ENCODE measurements at places on chromosomes 3 and 15.

DNA sequence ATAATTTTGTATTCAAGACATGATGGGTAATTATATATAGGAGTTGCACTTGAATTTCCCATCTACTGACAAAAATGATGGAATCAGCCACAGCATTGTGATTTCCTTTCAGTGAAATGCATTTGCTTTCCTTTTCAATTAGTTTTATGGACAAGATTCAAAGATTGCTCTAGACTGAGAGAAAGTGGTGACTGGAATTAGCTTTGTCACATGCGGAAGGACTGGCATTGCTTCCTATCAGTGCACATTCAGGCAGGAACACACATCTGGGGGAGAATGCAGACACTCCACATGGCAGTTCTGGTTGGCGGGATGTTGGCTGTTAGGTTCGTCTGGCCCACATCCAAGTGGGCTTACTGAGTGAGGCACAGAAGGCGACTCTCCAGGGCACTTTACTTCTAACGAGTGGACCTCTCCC lies 399.3 kb upstream of the RGMA start:
- no peak for DNase-seq

DNA sequence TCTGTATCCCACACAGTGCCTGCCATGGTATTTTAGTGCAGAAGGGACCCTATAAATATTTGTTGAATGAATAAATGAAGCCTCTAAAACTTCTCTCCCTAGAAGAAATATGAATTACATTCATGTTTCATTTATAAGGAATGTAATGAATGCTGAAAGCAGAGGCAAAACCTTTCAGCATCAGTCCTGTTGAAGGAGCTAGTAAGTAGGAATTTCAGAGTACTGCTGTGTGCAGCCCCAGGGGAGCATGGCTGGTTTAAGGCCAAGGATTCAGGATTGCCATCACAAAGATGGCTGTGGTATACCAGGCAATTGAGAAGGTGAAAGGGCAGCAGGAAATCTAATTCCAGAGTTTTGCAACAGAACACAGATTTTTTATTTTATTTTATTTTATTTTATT lies 1131.4 kb downstream of the IGSF11 start:
- no peak for DNase-seq

DNA sequence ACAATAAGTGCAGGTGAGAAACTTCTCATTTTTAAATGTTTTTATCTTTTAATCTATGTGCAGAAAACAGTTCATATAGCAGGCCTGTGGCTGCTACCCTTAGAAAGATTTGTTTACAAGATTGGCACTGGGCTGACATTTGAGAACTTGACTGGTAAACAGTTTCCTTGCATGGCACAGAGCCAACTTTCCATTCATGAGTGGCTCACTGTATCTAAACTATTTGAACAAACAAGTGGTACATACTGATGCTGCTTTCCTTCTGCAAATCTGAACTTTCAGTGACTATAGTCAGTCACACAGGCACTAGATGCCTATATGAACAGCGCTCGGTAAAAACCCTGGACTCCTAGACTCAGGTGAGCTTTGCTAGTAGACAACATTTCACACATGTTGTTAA lies 6.3 kb upstream of the GTPBP8 start:
- DNase-seq, result no peak

GRCh38 chr15:79102595-79102994 lies 12.0 kb upstream of the RASGRF1 start:
- no peak for DNase-seq

GRCh38 chr15:41596972-41597371 lies 38.0 kb downstream of the TYRO3 start:
- no peak for DNase-seq

DNA sequence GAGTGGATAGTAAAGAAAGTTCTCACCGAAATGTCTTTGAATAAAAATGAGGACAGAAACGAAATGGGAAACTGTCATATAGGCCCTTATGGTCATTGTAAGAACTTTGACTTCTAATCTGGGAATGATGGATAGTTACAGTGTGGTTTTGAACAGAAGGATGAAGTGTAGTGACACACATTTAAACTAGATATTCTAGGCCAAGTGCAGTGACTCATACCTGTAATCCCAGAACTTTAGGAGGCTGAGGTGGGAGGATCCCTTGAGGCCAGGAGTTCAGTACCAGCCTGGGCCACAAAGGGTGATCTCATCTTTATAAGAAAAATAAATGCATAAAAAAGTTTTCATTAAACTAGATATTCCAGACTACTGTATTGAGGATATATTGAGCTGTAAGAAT lies 452.8 kb downstream of the ROBO1 start:
- no peak for DNase-seq

Data from GM06990 (cell line).